ENCODE measurements at places on chromosomes 3 and 15.

DNA sequence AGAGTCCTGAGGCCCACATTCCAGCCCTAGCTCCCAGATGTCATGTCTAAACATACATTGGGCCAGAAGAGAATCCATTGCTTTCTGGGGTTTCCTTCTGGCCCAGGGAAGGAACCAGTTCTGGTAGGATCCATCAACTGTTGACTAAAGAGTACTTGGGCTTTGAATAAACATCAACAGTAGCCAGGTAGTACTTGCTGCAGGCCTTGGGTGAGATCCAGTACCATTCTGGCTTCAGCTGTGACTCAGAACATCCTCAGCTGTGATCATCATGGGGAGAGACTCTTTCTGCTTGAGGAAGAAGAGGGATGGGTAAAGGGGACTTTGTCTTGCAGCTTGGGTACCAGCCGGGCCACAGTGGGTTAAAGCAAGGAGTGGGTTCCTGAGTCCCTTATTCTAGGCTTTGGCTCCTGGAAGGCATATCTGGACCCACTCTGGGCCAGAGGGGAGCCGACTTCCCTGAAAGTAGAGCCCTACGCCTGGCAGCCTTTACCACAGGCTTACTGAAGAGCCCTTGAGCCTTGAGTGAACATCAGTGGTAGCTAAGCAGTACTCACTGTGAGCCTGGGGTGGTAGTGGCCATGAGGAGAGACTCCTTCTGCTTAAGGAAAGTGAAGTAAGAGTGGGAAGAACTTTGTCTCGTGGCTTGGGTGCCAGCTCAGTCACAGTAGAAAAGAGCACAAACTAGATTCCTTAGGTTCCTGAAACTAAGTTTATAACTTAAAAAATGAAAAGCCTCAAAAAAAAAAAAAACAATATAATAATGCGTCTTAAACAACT lies 128.3 kb downstream of the GOLIM4 start:
- DNase-seq, result no peak

DNA sequence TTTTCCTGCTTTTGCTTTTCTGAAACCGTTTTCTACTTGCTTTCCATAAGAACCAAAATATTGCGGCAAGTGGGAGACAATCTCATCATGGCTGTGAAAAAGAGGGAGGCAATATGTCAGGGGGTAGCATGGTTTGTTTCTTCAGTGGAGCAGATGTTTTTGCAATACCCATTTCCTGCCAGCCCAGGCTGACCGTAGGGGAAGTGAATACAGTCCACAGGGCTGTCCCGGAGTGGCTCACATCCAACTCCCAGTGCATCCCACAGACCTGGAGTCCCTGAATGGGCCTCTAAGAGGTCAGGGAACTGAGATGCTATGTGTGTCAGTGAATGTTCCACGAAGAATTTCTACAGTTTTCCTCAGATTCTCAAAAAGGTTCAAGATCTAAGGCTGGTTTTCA lies 69.6 kb downstream of the EPHB1 start:
- DNase-seq, result no peak

DNA sequence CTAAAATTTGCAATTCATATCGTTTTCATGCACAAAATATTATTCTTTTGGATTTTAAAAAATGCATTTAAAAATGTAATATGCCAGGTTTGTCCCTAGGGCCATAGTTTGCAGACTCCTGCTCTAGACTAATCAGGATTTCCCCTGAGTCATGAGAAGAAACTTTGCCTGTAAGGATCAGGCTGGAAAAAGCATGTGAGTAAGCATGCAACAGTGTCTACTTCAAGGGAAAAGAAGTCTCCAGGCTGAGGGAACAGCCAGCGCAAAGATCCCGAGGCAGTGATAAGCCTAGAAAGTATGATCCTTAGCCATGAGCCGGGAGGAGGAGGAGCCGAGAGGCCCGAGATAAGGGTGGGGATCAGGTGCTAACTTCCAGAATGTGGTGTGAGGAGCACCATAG lies 382.8 kb upstream of the CFAP20DC start:
- no peak for DNase-seq

GRCh38 chr3:157999246-157999645 lies 107.0 kb downstream of the SHOX2 start:
- DNase-seq, result no peak

DNA sequence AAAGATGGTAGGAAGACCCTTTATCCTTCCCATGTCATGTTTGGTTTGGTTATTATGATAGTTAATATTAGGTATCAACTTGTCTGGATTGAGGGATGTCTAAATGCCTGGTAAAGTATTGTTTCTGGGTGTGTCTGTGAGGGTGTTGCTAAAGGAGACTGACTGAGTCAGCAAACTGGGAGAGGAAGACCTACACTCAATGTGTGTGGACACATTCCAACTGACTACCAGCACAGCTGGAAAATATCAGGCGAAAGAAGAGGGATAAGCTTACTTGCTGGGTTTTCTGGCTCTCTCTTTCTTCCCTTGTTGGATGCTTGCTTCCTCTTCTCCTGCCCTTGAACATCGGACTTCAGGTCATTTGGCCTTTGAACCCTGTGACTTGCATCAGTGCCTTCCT lies 1227.6 kb upstream of the EPHA6 start:
- DNase-seq, result no peak

DNA sequence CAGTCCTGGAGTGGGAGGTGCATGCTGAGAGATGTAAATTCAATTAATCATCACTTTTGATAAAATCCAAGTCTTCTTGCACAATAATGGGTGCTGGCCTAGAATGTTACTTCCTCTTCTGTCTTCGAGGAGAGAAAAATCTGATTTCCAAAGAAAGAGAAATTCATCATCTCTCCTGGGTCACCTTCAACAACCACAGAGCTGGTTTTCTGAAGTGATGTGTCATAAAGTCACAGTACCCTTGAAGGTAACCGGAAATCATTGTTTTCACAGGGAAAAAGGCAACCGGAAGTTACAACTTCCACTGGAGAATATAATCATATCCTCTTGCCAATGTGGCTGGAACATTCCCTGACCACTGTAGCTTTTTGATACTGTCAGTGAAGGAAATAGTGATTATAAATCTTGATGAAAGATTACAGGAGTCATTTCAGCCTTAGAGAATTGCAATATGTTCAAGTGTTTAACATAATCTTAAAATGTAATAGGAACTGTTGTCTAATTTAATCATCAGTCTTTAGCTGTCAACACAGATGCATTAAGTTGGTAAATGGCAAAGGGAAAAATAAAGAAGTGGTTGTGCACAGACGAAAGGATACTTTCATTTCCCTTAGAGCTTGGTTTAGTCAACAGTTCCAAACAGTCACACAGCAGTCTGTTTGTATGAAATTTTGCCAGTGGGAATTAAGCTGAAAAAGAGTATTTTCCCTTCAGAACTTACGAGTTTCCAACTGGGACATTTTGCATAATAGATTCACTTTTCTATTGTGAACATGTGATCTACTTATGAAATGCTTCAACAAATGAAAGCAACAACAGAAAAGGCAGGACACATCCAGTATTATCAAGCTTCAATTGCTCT lies 106.5 kb upstream of the SLC4A7 start:
- DNase-seq, result peak; percentile 90

- no peak for DNase-seq
These were observed 77.8 kb upstream of the PLXND1 start for GRCh38 chr3:129684270-129684669.

GRCh38 chr3:46464326-46465195 lies at the start of gene LTF:
TSS of gene LTF (minus strand) at chr3:46464905. CDS start at chr3:46464867, 38 bp downstream.
- no peak for DNase-seq

DNA sequence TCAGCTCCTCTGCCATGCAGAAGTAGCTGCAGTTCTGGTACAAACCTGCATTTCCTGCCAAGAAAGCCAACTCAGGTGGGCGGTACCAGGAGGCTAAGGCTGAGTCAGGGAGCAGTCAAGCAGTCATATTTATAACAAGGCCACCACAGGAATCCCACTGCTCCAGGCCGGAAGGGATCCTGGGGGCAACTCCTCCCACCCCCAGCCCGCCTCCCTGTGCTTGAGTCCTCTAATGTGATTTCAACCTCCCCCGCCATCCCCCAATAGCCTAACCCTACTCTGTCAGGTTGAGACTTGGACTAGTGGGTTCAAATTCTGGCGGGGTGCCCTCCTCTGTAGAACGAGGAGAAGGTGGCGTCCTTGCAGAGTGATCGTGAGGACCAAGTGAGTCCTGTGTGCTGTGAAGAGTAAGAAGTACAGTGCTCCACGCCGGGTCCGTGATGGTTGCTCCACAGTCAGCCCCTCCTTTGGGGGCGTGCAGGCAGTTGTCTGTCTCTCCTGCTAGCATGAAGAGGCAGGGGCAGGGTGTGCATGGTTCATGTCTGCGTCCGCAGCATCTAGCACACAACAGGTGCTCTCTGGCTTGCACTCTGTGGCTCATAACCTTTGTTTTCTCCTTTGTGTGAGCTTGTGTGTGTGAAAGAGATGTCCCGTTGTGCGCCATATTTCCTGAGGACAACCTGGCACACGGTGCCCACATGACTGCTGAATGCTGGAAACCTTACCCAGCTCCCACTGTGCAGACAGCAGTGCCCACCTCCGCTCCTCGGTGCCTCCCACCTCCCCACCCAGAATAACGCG lies 78.3 kb downstream of the SMAD6 start:
- DNase-seq, result no peak

- no peak for DNase-seq
These were observed 372.8 kb downstream of the CTNNB1 start for GRCh38 chr3:41572092-41572491.

DNA sequence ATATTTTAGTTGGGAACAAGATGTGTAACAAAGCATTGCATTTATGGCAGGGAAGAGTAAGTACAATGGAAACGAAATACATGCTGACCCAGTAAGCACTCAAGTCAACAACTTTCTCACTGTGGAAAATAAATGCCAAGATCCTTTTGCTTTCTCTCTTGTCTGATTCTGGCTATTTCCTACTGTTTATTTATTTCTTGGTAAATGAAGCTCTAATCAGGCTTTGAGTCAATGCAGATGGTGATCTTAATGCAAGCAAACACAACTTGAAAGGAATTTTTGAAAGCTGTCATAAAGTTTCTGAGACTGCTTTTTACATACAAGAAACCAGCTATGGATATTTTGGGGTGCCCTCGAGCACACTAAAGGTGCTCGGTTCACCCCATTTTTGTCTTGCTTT lies 624.8 kb downstream of the MAGI1 start:
- DNase-seq, result no peak

GRCh38 chr3:185558395-185558794 lies 6.0 kb upstream of the LIPH start:
- no peak for DNase-seq

Data from pulmonary artery endothelial cell (primary cell).